GM12864 (cell line): ENCODE measurements at places on chromosomes 7 and 10.

GRCh38 chr7:131251371-131251770, 76.3 kb upstream of the MKLN1 start:
- DNase-seq = no peak

DNA sequence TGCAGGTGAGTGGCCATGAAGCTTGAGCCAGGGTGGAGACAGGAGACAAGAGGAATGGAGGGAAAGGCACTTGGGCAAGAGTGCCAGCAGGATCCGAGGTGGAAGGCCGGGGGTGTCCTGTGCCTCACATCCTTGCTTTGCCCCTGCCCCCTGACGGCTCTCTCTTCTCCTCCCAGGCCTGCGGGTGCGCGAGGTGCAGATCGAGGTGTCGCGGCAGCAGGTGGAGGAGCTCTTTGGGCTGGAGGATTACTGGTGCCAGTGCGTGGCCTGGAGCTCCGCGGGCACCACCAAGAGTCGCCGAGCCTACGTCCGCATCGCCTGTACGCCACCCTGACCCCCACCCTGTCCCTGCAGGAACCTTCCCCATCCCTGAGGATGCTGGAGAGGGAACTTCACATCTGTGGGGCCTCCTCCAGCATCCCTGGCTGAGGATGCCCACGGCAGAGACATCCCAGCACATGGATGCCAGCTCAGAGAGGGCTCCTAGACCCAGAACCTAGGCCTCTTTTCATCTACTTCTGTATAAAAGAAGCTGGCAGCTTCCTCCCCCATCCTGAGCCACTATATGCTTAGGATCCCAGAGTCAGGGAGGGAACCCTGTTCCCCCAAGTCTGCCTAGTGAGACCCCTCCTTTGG, 34.4 kb upstream of the SLC29A3 start:
- no peak for DNase-seq

DNA sequence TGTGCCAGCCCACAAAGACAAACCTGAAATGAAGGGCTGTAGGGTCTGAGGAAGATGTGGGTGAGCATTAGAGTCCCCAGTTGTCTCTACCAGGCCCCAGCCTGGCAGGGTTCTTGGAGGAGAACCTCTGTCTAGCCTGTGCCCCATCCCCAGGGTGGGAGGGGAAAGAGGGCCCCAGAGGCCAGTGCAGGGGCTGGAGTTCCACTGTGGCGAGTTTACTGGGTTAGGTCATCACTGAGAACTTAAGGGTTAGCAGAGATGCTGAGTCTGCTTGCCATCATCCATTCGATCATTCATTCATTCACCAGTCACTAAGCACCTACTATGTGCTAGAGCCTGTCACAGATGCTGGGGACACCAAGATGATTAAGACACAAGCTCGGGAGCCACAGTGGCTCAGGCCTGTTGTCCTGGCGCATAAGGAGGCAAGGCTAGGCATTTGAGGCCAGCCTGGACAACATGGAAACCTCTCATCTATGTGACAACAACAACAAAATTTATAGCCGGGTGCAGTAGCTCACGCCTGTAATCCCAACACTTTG, 2.6 kb downstream of the ANKRD2 start:
- DNase-seq = no peak

DNA sequence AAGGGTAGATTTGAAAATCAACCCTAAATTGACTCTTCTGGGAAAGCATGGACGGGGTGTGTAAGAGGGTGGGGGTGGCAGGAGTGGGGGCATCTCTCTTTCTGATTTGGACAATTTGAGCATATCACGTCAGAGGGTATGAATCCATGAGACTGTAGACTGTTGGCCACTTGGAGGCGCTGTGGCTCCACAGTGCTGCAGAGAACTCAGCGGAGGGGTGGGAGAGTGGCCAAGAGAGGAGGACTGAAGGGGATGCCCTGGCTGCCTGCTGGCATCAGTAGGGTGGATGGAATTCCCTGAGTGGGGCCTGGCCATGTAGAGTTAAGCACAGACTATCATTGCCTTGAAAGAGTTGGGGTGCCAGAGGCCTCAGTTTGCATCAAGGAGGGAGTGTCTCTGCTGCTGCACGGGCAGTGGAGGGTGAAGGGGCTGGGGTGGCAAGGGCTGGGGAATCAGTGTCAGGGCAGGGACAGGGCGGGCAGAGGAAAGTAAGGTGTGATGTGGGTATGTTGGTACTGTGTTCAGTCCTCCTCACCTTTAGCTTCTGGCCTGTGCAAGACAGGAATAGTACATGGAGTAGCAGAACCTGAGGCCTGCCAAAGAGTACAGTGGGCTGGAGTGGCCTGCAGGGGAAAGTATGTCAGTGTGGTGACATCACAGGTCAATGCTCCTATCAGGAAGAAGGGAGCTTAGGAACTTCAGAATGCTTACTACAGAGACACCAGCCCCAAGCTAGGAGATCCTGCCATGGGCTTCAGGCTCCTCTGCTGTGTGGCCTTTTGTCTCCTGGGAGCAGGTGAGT, 133.5 kb upstream of the PRSS58 start:
- no peak for DNase-seq

GRCh38 chr10:98758463-98758862, 311.7 kb upstream of the HPS1 start:
- DNase-seq = no peak

- no peak for DNase-seq
Observed at GRCh38 chr10:34124522-34125035, 690.5 kb downstream of the PARD3 start.

DNA sequence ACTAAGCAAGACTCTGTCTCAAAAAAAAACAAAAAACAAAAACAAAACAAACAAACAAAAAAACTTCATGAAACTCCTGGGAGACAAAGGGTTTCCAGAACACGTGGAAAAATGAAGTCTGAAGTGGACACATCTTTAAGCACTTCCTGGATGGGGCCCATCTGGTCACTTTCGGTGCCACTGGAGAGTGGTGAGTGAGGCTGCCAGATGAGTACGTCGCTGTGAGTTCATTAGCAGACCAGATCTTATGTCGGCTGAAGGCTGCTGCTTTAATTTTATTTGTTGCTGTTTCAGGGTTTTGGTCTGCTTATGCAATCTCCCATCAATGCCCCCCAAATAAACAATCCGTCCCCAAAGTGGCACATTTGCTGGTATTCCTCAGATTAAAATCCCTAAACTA, 64.4 kb downstream of the NPTX2 start:
- DNase-seq = no peak

DNA sequence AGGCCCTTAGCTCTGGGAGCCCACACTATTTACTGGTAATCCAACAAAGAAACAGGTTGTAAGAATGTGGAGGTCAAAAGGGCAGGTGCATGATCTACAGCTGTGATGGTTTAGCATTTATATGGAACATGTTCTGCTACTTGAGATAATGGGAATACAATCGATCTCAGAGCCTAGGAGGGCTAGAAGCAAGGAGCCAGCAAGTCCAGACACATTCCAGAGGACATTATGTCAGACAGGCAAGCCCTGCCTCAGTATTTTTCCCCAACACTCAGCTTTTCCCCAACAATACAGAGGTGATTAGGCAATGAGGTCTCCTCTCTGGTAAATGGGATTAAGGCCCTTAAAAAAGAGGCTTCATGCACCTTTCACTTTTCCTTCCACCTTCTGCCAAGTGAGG, 21.4 kb upstream of the GNAT3 start:
- DNase-seq = no peak

- DNase-seq = no peak
Observed at GRCh38 chr7:44150966-44151941, 10.1 kb upstream of the MYL7 start.

GRCh38 chr7:133633055-133633454, 380.2 kb downstream of the EXOC4 start:
- no peak for DNase-seq
